Stimulated activated CD4-positive, alpha-beta T cell treated with anti-CD3 and anti-CD28 coated beads, Interleukin-1b, Interleukin-23, amount 100 ng/mL, for 24 hours (primary cell): ENCODE measurements at places on chromosomes 6 and 20.

DNA sequence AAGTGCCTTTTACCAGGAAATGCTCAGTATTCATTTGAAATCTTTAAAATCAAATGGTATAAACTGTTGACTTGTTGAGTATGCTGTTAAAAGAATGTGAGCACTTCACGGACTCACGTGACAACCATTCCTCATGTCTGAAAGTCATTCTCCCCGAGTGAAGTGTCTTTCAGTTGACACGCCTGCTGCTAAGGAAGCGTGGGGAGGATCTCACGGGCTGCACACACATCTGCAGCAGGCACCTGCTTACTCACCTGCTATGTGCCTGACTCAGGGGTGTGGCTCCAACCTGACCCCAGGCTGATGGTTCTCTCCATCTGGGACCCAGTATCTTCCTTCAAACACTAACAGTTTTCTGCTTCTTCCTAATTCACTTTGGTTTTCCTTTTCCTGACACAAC, 32.7 kb downstream of the WDR27 start:
- DNase-seq = no peak

DNA sequence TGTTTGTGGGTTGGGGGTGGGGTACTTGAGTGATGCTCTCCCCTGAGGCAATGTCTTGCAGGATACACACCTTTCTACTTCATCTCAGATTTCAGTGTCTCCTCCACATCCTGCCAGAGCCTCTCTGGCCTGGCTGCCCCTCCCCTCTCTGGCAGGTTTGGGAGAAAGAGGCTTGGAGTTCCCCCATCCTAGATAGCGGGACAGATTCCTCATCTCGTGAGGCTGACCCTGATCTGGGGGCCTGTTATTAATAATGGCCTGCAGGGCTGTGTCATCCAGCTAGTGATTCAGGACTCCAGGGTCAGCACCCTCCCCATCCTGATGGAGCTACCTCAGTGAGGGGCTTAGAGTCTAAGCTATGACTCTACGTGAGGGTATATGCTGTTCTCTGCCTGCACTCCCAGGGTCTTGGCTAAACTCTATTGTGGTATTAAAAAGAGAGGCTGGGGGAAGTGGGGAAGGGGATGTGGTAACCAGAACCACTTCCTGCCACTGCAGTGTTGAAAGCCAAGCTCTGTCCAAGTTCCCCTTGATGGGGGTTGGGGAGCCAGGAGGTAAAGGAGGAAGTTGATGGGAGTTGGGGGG, 3.7 kb upstream of the MMP9 start:
- no peak for DNase-seq

- no peak for DNase-seq
Observed at GRCh38 chr20:46894971-46895905, 595 bp downstream of the EYA2 start.

- DNase-seq = no peak
Observed at GRCh38 chr20:24836661-24837299, 112.3 kb upstream of the CST7 start.

GRCh38 chr6:75117701-75118100, 88.2 kb downstream of the COL12A1 start:
- no peak for DNase-seq

DNA sequence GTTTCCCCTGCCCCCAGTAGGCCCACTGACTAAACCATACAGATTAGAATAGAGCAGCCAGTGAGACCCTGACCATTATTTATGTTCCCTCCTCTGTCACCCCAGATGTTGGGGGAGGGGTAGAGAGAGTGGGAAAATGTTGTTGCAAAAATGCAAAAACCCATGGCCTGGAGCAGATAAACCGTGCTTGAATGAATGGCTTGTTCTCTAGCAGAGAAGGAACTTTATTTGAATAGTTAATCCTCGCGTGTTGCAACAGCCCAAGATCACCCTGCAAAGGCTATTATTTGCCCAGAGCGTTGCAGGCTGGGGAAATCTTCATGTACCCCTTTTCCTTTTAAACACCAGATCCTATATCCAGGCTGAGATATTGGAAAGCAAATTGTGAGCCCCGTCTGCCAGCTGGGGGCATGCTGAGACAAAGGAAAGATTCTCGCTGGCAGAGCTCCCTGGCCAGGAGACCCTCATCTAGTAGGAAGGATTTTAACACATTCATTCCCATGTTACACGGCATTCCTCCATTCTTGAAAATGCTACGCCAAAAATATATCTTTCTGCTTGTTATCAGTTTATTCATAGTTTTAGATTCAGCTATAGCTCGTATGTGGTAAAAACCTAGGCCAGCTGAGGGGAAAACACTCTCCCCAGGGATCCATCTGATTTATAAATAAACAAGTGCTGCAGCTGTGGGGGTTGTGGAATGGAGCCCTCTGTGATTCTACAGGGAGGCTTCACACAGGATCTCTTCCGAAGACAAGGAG, 53.0 kb downstream of the LINC00237 start:
- DNase-seq = no peak

DNA sequence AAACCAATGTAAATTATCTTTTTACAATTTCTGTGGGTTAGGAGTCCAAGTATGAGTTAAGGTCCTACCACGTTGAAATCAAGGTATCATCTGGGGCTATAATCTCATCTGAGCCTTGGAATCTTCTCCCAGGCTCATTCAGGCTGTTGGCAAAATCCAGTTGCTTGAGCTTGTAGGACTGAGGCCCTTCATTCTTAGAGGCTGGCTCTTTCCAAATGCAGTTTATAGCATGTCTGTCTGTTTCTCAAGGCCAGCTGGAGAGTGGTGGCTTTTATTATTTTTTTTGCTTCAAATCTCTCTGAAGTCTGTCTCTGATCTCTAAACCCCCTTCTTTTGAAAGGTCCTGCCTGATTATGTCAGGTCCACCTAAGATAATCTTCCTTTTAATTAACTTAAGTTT, 177.2 kb upstream of the ASCC3 start:
- no peak for DNase-seq

DNA sequence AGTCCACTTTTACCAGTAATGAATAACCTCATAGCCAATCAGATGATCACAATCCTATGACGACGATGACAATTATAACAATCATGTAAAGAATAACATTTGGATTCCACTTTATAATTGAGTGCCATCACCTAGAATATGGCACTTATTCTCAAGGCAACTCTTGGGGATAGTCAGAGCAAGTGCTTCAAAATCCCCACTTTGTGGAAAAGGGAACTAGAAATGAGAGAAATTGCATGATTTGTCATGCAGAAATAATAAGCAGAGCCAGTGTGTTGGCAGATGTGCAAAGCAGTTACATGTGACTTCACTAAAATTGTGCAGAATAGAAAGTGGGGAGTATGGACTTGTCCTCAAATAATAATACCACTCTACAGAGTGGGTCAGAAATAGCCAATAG, 41.3 kb downstream of the FRK start:
- no peak for DNase-seq

DNA sequence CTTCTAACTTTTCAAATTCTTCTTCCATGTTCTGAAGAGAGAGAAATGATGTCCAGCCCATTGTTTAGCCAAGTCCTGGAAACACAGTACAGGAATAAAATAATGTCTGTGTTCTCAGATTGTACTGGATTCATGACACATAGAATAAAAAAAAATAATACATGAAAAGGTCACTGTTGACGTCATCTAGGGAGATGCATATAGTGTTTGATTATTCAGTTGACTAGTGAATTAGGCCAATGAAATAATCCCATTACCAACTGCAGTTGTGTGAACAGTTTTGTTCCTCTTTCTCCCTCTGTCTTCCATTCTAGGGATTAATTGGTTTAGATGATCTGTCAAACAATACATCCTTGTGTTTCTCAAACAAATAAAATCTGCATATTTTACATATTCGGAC, 222.8 kb downstream of the ALDH8A1 start:
- no peak for DNase-seq

DNA sequence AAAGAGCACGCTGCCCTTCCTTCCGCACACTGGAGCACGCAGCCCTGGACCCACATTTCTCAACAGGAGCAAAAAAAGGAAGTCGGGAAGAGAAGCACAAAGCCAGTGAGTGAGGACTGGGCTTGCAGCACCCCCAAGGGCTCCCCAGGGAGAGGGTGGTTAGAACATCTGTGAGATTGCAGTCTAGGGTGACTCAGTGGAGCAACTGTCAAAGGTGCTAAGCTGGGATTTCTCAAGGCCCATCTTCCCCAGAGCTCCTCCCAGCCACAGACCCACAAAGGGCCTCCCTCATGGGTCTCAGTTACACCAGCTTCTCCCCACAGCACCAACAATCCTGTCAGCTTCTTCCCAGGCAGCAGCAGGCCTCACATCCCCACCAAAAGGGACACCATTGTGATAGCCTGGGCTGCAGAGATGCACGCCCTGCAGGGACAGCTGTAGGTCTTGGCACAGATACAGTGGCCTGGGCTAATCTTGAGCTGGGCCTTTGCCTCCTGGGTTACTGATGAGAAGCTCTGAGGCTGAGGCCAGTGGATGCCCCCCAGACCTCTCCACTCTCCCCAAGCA, 39.6 kb upstream of the CD93 start:
- no peak for DNase-seq

DNA sequence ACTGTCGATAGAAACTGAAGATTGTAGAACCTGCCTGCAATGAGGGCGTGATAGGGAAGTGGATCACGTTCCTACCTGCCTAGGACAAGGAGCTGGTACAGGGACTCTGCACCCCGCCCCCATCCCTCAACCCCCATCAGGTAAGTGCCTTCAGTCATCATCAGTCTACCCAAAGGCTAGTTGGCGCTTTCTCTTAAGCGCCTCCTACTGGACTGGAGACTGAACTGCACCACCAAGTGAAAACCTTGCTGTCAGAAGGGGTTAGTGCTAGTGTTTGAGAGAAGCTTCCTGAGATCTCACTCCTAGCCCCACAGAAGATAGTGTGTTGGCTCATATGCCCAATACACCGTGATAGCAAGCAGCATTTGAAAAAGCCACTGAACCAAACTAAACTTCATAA, 706.5 kb upstream of the MAN1A1 start:
- DNase-seq = no peak

GRCh38 chr6:151440498-151440897, 11.4 kb downstream of the RMND1 start:
- DNase-seq = no peak

- DNase-seq = no peak
Observed at GRCh38 chr6:122947355-122947754, 48.7 kb upstream of the CLVS2 start.

- DNase-seq = no peak
Observed at GRCh38 chr6:107977283-107977682, 19.3 kb upstream of the SEC63 start.

- no peak for DNase-seq
Observed at GRCh38 chr20:23658336-23658735, 20.6 kb upstream of the CST3 start.

GRCh38 chr6:159608961-159609651, 83.9 kb downstream of the SOD2 start:
- DNase-seq = no peak

- peak; percentile 70 for DNase-seq
Observed at GRCh38 chr6:30614843-30615218, 2.2 kb downstream of the PPP1R10 start.

DNA sequence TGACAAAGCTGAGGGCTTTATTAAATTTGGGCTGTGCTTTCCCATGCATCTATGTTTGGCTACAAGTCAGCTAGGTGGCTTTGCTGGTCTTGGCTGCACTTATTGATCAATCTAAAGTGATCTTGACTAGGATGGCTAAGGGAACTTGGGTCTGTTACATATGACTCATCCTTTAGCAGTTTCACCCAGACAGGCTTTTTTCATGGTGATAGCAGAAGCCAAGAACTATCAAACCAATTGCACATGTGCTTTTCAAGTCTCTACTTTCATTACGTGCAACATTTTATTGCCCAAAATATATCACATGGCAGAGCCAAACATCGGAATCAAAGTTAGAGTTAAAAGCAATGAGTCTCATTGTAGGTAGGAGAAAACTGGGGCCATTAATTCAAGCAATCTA, 626.3 kb downstream of the TENT5A start:
- no peak for DNase-seq

GRCh38 chr6:68575765-68576439, 59.2 kb upstream of the ADGRB3 start:
- DNase-seq = no peak

GRCh38 chr20:40961686-40962640, 66.7 kb upstream of the TOP1 start:
- DNase-seq = no peak

DNA sequence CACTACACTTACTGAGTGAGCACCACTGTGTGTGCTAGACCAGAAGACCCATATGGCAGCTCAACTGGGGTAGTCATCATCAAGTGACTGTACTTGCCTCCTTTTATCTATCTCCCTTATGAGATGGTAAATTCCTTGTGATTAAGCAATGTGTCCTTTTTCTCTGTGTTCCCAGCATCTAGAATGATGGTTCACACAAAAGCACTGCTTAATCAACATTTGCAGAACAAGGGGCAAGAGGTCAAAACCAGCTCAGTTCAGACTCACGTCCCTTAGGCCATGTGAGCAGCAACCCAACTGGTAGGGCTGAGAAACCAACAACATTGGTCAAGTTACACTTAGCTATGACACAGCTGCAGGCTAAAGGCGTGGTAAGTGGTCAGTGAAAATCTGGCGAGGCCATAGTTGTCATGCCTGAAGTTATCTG, 10.0 kb downstream of the TRAM2 start:
- no peak for DNase-seq

DNA sequence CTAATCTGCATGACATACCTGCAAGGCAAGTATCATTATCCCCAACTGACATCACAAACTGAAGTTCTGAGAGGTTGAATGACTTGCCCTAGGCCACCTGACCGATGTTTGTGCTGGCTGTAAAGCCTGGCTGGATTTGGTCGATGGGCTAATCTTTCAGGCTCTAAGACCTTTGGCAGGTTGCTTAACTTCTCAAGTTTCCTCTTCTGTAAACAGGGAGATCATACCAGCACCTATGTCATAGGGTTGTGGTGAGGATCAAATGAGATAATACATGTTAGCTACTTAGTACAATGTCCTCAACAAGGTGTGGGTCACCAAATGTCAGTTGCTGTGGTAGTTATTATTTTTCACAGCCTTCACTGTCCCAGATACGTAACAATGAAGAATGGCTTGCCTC, 14.2 kb downstream of the ANKRD66 start:
- no peak for DNase-seq

DNA sequence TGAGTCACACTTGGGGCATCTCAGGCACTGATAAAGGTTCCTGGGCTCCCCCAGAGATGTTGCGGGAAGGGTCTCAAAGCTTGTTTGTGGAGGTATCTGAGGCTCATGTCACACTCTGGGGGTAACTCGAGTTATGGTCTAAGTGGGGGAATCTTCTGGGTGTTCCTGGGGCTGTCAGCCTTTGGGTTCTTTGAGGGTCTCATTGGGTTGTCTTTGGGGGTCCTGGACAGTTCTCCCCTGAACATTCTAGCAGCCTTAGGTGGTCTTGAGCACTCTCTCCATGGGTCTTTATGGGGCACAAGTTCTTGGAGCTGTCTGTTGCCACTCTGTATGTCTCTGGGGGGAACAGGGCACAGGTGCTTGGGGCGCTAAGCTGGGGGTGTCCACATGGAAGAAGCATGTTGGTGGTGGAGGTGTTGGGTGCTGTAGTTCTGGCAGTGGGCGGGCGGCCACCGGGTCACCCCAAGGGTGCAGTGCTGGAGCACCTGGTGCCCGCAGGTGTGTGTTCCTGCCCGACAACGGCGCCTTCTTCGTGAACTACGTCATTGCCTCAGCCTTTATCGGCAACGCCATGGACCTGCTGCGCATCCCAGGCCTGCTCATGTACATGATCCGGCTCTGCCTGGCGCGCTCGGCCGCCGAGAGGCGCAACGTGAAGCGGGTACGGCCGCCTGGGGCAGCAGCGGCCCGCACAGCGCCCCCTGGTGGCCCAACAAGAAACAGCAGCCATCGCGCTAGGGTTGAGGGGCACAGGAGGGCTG, 7.1 kb upstream of the CAPN11 start:
- DNase-seq = peak; percentile 38
